ENCODE measurements at places on chromosomes 3 and 15. TPM values are rescaled to one million over a fixed set of nuclear protein-coding genes. Genes with fewer than 3 reads are reported as not detected.

Gene SRGAP3
- 16.5 TPM for total RNA-seq

- peak; percentile 20 for DNase-seq
Measured at GRCh38 chr3:146117406-146118285, 43.3 kb downstream of the PLOD2 start.

Gene USP19
- 44.4 TPM for total RNA-seq

Gene TNNC1
- total RNA-seq: 1.2 TPM

Gene PLA2G4D
- total RNA-seq: under 0.01 TPM

Gene FGD5
- not detected for total RNA-seq

DNA sequence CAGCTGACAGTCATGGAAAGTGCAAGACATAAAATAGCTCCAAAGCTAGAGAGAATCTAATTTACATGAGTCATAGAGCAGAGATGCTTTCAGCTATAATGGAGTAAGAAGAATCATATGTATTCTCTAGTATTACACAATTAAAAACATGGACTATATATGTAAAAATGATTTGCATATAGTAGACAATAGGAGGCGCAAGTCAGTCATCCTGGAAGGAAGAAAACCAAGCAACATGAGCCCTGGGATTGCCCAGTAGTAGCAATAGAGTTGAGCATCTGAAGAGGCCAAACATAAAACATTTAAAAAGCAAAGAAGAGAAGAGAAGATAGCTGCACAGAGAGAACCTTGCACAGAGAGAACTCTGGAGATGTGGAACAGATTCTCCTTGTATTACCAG lies 455.0 kb downstream of the EPHA3 start:
- no peak for DNase-seq

DNA sequence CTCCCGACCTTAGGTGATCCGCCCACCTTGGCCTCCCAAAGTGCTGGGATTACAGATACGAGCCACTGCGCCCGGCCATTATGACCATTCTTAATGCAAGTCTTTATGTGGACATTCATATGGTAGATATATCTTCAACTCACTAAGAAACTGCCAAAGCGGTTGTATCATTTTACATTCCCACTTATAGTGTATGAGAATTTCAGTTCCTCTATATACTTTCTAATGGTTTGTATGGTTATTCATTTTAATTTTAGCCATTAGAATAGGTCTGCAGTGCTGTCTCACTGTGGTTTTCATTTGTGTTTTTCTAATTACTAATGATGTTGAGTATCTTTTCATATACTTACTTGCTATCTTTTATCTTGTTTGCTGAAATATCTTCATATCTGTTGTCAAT lies 32.5 kb downstream of the TCF12 start:
- no peak for DNase-seq

- DNase-seq: no peak
Measured at GRCh38 chr3:111307676-111308075, 234.3 kb upstream of the CD96 start.

All from bronchial epithelial cell (primary cell).